NCI-H526 treated with DMSO at 0.1 percent for 48 hours (cell line): ENCODE measurements at places on chromosomes 3 and 15.

DNA sequence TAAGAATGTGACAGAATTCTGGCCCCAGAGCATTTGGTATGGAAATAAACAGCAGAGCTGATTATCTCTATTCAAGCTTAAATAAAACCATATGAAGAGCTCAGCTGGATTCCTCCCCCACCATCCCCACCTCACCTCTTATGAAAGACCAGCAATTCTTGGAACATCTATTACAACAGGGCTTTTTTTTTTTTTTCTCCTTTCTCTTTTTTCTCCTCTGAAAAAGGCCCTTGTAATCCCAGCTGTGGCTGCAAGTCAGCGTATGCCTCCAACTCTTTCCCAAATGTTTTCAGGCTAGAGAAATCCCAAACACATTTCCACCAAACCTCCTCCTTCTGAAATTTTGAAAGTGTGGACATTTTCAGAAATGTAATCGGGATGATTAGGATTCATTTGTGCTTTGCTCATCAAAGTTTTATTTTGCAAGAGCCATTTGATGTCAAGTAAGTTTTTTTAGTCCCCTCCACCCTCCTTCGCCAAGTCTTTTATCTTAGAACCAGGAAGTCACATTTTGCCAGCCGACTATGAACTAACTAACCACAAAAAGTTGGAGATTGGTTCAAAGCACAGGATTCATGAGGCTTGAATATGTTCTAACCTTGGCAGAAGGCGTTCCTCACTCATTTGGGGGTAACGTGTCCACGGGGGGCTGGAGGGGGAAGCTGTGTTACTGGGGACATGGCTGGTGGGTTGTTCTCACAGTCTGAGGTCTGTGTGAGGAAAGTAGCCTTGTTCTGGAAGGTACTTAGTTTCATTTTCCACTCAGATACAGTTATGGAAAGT, 142.0 kb upstream of the PDZRN3 start:
- DNase-seq: no peak

DNA sequence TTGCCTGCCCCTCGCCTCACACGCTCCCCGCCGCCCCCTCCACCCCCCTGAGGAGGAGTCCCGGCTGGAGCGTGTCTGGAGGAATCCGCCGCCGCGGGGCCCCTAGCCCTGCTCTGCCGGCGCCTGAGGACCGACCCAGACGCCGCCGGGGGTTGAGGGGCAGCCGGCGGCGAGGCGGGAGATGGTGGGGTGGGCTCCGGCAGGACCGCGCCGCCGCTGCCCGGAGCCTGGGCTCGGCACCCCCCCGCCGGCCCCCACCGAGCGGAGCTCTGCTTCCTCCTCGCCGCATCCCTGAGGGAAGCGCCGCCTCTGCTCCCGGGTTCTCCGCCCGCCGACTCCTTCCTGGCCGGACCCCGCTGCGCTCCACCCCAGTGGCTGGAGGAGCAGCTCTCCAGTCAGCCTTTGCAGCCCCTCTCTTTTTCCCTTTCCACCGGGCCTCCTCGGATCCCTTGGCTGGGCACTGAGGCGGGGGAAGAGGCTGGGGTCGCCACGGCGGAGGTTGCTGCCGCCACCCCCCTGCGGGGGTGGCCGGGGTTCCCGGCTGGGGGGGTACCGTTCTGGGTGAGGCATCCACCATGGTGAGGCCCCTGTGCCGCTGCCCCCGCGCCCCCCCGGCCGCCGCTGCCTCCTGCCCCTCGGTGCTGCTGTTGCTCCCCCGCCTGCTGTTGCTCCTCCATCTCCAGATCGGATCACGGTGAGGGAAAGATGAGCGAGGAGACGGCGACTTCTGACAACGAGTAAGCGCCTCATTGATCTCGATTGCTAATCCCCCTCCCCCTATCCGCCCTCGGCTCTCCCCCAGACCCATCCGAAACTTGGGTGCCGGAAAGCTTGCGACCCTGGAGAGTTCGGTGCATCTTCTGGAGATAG, at the start of gene SPRED1:
Gene SPRED1, plus strand, starts transcription at position 356 of the 870 bp plus-strand sequence. Its CDS starts 350 bp downstream, at position 706.
- DNase-seq: no peak

- no peak for DNase-seq
Observed at GRCh38 chr15:91528801-91529200, 324.7 kb upstream of the SLCO3A1 start.

GRCh38 chr3:61154457-61155198, 96.6 kb downstream of the FHIT start:
- no peak for DNase-seq

DNA sequence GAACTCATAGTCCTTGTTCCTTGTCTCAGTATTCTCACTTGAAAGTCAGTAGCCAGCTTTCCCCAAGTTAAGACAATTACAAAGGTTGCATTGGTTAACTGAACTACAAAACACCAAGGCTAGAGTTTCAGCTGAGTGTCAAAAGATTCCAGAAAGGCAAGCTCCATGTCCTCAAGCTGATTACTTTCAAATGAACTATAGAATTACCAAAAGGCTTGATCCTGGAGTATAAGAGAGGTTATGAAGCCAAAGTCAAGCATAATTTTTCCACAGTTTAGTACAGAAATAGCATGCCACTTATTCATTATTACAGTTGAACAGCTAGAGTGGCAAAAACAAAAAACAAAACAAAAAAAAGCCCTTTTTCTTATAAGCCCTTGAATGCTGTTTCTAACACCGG, 51.9 kb downstream of the ZBTB20 start:
- DNase-seq: no peak
